ENCODE measurements at places on chromosomes 1 and 21.

- DNase-seq = no peak
Observed at GRCh38 chr1:212381397-212382035, 33.2 kb downstream of the PACC1 start.

- no peak for DNase-seq
Observed at GRCh38 chr1:81689531-81689941, 111.2 kb upstream of the ADGRL2 start.

DNA sequence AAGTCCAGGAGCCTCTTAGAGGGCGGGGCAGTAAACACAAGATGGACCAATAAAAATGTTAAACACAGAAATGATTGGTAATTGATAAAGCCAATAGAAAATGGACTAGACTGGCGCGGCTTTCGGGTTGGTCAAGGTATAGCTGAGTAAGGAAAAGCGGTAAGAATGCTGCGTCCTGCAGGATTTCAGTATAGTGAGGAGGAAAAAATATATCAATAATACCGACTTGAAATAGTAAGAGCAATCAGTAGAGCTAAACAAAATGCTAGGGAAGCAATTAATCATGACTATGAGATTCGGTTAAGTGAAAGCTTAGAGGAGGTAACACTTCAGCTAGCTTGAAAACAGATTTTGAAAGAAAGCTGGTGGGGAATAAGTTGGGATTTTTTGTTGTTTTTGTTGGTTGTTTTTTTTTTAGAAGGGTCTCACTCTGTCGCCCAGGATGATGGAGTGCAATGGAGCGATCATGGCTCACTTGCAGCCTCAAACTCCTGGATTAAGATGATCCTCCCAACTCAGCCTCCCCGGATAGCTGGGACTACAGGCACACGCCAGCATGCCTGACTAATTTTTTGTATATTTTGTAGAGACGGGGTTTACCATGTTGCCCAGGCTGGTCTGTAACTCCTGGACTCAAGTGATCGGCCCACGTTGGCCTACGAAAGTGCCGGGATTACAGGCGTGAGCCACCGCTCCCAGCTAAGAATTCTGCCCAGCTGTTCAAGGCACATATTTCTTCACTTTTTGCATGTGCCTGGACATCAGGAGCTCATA lies 711 bp upstream of the TESK2 start:
- no peak for DNase-seq

GRCh38 chr1:3275471-3276340 lies 178.8 kb upstream of the ARHGEF16 start:
- no peak for DNase-seq

GRCh38 chr1:96080925-96081324 lies 640.7 kb upstream of the PTBP2 start:
- no peak for DNase-seq

GRCh38 chr1:78682496-78682895 lies 32.9 kb downstream of the IFI44 start:
- DNase-seq = no peak

DNA sequence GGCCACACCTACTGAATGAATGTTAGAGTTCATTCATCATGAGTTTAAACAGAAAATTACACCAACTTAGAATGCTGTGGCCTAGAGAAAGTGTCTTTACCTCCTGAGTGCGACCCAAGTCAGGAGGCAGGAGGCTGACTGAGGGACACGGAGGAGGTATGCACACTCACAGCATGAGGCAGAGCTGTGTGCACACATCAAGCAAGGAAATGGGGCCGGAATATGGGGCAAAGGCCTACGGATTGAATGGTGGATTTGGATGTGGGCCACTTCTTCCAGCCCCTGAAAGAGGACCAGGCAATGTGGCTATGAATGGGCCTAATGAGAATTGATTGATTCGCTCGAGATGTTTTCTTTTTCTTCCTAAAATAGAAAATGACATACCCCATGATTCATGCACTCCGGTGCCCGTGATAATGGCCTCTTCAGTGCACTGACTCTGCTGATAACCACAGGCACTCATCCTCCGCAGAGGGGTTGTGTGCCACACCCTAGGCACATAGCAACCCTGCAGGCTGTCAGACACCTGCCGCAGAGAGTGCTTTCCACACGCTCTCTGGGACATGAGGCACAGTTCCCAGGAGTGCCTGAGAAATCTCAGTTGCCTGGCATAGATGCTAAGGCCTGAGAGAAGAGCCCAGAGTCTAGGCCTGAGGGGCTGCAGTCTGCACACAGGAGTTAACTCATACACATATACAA lies 155.5 kb downstream of the GLUL start:
- no peak for DNase-seq

DNA sequence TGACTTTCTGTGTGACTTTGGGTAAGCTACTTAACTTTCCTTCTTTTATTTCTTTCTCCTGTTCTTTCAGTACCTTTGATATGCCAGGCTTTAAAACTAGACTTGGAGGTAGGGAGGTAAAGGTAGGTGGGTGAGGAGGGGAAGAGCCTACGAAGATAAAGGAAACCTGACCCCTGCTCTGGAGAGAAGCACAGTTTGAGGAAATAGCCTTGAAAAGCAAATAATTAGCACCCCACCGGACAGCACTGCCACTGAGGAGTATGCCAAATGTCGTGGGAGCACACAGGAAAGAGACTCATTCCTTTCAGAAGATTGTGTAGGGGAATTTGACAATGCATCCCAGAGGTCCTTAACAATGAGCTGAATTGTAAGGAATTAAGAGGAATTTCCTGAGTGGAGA lies 65.2 kb upstream of the SPAG17 start:
- DNase-seq = no peak

DNA sequence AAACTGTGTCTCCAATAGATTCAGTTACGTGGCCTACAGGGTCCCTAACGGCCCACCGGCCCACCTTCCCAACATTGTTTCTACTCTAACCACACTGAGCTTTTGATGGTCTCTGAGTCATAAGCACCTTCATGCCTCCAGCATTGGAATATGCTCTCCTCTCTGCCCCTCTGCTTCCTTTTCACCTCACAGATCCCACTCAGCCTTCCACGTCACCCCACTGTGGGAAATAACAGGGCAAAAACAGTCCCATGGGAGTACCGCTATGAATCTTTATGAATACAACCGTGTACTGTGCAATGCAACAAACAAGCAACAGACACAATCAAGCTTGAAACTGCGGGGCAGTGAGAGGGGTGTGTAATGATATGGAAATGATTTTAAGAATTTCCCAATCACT lies 5.3 kb upstream of the SARS1 start:
- DNase-seq = no peak

GRCh38 chr1:79845936-79846335 lies 839.4 kb upstream of the ADGRL4 start:
- no peak for DNase-seq

GRCh38 chr1:30190511-30191153 lies 532.8 kb downstream of the MATN1 start:
- DNase-seq = no peak

DNA sequence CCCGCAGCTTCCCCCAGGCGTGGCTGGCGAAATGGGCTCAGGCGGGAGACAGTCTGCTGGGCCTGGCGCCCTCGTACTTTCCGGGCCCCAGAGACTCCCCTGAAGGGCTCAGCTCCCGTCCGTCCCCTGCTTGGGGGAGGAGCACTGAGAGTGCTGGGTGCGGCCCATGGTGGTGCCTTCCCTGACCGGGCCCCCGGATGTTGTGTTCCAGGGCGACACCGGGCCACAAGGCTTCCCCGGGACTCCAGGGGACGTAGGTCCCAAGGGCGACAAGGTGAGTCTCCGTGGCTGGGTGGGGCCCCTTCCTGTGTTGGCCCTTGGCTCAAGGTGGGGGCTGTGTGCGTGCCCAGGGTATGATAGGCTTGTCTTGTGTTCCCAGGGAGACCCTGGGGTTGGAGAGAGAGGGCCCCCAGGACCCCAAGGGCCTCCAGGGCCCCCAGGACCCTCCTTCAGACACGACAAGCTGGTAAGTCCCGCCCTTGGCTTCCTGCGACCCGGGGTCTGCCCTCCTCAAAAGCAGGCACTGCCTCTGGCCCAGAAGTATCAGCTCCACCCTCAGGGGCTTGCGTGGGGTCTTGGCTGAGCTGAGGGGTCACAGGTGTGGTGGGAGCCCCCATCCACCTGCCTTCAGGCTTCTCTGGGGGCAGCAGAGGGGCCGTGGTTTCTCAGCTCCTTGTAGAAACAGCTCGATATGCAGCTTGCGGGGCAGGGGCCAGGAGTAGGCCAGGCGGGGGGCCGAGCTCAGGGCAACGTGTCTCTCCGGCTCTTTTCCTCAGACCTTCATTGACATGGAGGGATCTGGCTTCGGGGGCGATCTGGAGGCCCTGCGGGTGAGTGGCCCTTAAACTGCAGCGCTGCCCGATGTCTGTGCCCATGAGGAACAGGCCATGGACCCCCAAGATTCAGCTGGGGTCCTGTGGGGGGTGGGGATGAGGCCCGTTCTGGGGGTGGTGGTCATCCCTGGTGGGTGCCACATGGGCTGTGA lies 62.3 kb downstream of the SLC19A1 start:
- no peak for DNase-seq

DNA sequence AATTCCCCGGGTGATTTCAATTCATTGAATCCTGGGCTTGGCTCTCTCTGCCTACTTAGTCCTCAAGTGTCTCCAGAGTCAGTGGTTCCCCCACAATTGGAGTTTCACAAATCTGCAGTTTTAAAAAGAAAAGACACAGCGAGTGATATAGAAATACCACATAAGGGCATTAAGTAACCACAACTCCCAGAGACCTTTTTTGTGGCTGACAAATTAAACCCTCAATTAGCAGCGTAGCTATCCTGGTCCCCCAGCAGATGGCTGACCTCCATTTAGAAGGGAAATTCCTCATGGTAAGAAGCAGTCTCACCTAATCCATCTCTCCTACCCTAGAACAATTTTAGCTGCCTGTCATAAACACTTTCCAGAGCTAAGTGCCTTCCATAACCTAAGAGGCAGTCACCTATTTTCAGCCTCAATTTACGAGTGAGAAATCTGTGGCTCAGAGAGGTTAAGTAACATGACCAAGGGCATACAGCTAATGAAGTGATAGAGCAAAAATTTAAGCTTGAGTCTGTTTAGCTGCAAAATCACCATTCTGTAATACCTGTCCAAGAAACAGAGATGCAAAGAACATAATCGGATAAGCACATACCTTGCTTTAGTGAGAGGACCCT lies 56.0 kb upstream of the NBPF3 start:
- DNase-seq = no peak

GRCh38 chr1:102098081-102098480 lies 101.4 kb upstream of the OLFM3 start:
- no peak for DNase-seq

- DNase-seq = no peak
Observed at GRCh38 chr1:7967196-7967595, 5.7 kb downstream of the PARK7 start.

DNA sequence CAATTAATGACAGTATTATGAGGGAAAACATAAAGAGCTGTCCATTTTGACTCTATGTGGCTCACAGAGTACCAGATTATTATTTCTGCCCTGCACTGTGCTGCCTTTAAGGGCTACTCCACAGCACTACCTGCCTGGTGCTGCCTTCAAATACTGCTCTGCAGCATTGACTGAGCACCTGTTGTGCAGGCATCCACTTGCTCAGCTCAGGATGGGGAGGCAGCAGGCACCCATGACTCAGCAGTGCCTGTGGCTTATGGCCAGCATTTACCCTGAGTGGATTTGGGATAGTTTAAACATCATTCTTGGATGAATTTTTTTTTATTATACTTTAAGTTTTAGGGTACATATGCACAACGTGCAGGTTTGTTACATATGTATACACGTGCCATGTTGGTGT lies 953 bp upstream of the KPRP start:
- DNase-seq = no peak

DNA sequence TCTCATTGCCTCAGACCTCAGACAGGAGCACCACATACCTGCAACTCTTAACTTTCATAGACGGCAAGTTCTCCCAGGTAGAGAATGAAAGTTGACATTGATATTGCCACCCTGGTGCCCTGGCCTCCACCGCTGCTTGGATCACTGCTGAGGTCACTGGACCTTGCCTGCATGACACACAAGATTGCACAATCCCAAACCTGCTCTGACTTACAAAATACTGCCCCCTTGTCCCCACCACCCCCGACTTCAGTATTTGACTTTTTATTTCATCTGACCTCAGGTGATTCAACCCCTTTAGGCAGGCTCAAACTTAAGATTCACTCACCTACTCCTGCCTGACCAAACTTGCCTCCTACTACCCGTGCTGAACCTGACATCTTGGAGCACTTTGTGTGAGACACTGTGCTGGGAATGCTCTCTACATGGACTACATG lies 43.1 kb upstream of the S1PR1 start:
- no peak for DNase-seq

DNA sequence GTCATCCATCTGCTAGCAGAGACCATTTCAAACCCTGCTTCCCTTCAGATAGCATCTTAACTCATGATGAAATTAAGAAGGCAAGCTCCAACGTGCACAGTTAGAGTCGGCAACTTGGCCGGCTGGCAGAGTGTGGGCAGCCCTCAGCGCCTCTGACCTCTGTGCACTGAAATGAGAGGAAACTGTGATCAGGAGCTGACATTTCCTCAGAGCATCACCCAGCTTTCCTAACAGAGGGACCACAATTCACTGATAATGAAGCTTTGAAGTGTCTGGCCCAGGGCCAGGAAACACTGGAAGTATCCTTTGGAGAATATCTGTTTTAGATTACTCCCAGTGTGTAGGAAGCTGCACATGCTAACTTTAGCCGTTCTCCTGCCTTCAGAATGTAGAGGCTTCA lies 145.0 kb upstream of the ZC3H11B start:
- DNase-seq = no peak

DNA sequence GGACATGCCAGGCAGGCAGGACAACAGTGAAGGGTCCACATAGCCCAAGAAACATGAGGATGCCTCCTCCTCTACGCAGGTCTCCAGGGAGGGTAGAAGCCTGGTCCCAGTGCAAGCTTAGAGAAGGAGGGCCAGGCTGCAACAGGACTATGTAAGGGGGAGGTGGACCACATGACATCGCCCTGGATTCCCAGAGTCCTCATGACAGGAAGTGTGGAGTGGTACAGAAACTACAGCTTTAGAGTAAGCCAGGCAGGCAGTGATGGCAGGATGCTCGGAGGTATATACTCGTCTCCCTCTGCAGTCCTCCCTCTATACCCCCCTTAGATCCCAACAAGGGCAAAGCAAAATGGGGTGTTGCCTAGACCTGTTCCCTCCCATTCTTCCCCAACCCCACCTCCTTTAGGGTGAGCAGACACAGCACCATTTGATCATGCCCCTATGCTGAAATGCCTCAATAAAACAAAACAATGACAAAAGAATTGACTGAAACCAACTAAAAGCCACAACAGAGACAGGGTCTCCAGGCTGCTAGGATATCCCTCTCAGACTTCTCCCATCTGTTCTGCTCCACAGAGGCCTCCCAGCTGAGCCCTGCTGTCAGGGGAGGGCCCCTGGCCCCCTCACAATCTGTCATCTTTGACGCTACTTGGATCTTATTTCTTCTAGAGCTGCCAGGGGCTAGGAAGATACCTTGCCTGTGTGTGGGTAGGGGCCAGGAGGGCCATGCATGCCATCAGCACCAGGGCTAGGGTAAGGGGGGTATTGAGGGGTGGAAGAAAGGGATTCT lies 13.1 kb downstream of the FAM78B start:
- no peak for DNase-seq
